ENCODE measurements at places on chromosomes 6 and 20.

- DNase-seq = no peak
These were observed 20.6 kb upstream of the HLA-F start for GRCh38 chr6:29702519-29703103.

DNA sequence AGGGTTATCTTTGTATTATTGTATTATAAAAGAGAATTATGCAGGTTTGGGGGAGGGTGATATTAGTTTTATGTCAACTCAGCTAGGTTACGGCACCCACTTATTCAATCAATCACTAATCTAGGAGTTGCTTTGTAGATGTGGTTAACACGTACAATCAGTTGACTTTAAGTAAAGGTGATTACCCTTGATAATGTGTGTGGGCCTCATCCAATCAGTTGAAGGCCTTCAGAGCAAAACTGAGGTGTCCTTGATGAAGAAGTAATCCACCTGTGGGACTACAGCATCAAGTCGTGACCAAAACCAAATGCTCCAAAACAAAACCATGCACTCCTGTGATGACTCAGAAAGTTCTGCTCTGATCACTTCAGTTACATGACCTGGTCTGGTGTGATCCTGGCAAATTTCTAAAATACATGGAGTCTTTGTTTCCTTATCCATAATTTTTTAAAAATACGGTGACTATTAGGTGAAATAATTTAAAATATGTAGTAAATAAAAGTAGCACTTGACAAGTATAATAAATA, 114.1 kb downstream of the IYD start:
- no peak for DNase-seq

GRCh38 chr20:25418776-25419175, 11.3 kb downstream of the GINS1 start:
- DNase-seq = no peak

DNA sequence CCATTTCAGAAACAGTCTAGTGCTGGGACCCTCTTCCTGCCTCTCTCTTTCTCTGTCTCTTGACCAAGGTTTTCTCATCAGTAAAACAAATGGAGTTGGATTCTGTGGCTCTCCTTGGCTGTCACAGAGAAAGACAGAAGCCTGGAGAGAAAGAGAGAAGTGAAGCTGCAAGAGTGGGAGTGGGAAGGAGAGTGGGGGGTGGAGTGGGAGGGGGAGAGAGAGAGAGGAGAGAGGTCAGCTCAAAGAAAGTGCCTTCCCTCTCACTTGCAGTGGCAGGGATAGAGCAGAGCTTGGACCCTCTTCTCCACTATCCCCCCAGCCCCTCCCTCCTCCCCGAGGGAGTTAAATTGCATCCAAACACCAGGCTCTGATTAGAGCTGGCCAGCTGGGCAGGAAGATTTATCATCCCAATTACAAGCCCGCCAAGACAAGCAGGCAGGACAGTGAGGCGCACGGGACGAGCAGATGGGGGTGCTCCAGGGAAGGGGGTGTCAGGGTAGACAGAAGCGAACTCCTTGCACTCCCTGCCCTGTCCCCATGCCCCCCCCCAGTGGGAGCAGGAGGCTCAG, 74.3 kb downstream of the CD40 start:
- DNase-seq = no peak

GRCh38 chr6:90468080-90468479, 118.8 kb downstream of the MAP3K7 start:
- no peak for DNase-seq
